ENCODE measurements at places on chromosomes 2 and 18.

GRCh38 chr2:71303849-71304248, 27.7 kb upstream of the ZNF638 start:
- DNase-seq = no peak

DNA sequence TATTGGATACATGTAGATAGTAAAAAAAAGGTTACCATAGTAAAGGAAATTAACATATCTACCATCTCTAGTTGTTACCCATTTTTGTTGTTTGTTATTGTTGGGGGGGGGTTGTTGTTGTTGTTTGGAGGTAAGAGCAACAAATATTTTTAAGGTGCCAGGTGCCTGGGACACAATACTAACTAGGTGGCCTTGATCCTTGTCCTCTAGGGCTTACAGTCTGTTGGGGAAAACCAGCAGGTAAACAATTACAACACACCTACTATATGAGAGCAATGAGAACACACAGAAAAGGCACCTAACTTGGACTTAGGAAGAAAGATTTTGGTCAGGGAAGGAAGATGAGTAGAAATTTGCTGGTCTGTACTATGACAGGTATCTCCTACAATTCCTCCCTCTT, 46.3 kb downstream of the SCN9A start:
- DNase-seq = no peak

DNA sequence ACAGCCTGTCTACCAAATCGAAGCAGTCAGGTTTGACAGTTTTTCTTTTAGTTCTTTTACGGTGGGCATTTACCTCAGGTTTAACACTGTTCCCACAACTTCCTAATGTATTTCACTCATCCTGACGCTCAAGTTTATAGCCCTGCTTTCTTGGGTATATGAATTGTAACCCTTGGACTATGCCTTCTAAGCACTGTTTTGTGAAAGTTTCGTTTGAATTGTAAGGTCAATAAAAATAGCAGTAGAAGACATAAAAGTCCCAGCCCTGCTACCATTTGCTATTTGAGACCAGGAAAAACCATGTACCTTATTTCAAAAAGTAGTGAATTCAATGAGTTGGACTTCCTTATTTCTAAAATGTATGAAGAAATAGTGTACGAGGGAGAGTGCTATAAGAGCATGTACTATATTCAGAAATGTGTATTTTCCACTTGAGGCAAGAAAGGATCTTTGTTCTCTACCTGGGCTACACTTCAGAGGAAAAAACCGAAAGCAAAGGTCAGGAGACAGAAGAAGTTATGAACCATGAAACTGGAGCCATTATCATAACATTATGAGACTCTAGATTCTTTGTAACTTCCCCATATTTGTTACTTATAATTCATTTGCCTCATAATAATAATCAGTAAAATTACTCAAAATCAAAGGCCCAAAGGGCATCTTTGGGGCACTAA, 1.9 kb upstream of the ZC3H15 start:
- no peak for DNase-seq

DNA sequence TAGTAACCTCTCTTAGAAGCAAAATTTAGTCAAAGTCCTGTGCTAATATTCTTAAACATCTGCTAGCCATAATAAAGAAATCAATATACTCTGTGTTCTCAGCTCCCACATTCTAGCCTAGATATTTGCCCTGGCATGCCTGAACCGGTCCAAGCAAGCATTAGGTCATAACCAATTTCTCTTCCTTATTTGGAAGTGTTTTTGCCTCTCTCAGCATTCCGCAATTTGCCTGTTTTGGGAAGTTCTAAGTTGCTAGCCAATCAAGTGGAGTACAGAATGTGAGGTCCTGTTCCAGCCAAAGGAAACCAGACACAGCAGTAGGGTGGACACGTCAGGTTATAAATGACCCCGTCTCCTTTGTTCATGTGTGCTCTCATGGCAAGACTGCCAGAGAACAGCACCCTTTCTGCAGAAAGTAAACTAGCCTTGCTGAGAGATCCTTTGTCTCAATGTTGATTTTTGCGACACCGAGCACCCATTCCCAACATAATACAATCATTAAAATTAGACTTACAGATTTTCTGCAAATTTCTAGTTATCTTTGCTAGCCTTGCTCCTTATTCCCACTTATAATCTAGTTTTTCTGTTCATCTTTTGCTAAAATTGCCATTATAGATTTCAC, 13.0 kb upstream of the SULT1C4 start:
- DNase-seq = no peak

DNA sequence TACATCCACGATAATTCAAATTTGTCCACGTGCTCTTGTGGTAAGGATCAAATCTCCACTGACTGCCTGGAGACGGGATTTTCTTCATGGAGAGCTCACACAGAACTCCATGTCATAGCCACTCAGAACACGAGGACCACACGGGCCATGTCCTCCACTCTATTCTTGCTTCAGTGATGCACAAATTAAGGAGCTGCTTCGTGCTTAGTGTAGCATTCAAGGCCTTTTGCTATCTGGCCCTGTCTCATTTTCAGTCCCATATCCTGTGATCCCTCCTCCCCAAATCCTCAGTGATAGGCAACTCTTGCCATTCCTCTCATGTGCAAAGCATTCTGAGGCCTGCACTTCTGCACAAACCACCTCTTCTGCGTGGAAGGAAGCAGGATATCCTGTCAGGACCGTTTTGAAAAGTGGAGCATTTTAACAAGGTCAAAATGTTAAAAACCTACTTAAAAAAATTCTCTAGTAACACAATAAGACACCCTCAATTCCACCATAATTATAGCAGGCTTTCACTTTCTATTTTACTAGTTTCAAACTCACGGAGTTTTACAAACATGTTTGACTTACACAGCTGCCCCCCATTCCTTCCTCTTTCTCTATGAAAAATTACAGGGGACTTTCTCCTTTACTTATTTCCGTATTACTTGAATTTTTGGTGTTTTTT, 35.2 kb downstream of the ST3GAL5 start:
- peak; percentile 62 for DNase-seq

GRCh38 chr2:89850481-89850880, 1159.0 kb downstream of the RPIA start:
- no peak for DNase-seq

GRCh38 chr2:196449083-196449482, 190.4 kb upstream of the CCDC150 start:
- DNase-seq = no peak

- DNase-seq = no peak
These were observed 138.4 kb upstream of the MYCN start for GRCh38 chr2:15801904-15802303.

DNA sequence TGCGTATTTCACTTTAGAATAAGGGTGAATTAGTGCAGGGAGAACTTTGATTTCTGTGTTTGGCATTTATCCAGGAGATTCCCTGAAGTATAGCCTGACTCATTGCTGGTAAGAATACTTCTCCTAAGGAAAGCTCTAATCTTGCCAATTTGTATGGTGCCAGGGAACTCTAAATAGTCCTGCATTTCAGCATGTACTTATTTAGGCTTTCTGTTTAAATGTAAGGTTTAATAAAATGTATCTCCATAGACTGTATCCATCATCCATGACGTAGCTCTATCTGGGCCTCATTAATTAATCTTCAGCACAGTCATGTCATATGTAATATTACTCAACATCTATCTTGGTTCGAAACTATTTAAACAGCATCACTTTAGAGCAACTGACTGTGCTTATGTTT, 127.7 kb downstream of the DOK6 start:
- DNase-seq = no peak

GRCh38 chr2:188765522-188766470, 208.4 kb upstream of the COL3A1 start:
- DNase-seq = peak; percentile 21

- DNase-seq = no peak
These were observed 7.6 kb upstream of the NFE2L2 start for GRCh38 chr2:177271981-177272666.

- DNase-seq = no peak
These were observed 11.1 kb upstream of the SCG2 start for GRCh38 chr2:223613017-223613950.

- peak; percentile 67 for DNase-seq
These were observed 23.5 kb upstream of the C18orf32 start for GRCh38 chr18:49510393-49511115.

- DNase-seq = no peak
These were observed 320.4 kb upstream of the REV1 start for GRCh38 chr2:99810225-99810624.

- peak; percentile 31 for DNase-seq
These were observed 3.8 kb downstream of the ANKRD12 start for GRCh38 chr18:9140381-9140780.

- no peak for DNase-seq
These were observed 19.3 kb downstream of the TTC39C start for GRCh38 chr18:24033641-24034412.

DNA sequence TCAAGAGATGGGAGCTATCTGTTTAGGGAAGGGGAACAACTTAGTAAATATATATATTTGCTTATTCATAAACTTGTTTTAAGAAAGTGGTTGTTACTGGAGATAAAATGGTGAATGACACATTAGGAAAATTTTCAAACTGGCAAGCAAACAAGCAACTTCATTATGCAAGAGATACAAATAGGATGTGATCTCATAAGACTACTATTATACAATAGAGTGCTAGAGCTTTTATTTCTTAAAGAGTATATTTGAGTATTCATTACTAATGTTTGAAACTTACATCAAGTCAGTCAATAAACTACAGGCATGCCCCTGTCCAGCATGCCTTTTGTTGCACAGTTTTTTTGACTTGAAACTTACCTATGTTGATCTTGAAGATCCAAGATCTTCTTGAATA, 355.2 kb upstream of the KCNJ3 start:
- no peak for DNase-seq

DNA sequence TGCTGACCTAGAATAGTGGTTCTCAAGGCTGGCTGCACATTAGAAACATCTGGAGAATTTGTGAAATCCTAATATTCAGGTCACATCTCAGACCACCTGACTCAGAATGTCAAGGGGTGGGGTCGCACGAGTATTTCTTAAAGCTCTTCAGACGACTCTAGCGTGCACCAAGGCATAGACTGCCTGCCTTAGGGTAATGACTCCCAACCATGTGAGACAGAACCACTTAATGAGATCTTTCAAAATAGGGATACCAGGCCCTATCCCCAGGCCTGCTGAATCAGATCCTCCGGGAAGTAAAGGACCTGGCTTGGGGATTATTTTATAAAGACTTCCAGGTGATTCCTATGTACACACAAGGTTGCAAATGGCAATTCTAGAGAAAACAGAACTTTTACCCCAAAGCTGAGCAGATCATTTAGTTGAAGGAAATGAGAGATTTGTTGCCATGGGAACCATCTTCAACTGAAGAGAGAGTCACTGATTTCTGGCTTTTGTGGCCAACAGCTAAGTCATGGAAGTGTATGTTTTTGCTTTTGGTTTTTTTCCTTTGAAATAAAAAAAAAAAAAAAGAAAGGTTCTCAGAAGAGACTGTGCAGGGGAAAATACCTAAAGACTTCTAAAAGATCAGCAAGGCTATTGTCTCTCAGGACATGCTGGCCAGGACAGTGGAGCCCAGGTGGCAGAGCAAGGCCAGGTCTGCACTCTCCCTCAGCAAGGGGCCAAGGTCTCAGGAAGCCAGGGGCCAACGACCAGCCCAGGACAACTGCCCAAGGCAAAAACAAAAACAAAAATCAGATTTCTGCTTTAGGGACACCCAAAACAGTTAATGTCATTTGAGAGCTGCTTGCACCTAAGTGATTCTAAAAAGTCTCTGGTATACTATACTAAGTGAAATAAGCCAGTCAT, 15.3 kb upstream of the LOXHD1 start:
- DNase-seq = peak; percentile 26

DNA sequence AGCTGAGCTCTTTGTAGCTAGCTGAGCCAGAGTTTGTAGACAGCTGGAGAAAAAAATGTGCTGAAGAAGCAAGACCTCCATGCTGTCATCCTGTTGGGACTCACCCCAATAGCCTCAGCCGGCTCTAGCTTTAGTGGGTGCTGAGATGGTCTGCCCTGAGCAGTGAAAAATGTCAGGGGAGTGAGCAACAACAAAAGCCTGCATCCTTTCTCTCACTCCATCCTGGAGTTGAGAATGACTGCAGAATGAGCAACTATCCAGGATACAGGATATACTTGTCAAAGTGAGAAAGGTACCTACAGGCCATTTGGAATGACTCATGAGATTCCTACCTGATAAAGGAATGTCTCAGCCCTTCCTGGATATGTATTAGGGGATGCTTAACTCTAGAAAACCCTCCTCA, 146.1 kb upstream of the DLX2 start:
- no peak for DNase-seq

GRCh38 chr2:60490441-60490840, 63.0 kb downstream of the BCL11A start:
- DNase-seq = no peak

DNA sequence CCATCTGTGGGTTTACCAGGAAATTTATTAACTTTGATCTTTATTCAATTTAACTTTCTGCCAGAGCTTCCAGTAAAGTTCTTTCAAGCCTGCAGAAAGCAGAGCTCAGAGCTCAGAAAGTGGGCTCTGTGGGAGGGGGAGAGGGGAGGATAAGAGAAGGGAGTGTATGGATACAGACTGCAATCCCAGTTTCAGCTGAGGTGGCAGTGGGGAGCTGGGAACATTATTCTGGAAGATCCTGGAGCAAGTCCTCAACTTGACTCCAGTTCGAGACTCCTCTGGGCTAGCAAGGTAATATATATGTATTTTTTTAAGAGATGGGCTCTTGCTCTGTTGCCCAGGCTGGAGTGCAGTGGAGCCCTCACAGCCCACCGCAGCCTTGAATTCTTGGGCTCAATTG, 108.9 kb upstream of the NABP1 start:
- DNase-seq = no peak

Measured in activated CD4-positive, alpha-beta T cell treated with anti-CD3 and anti-CD28 coated beads, Interleukin-2, Interleukin-6, amounts not matched to agents 100 ng/mL and 50 ng/mL, durations not matched to agents 16 hours and 8 hours (primary cell).